Uterus (tissue), 4 donors: ENCODE measurements at places on chromosomes 12 and 14. TPM values are rescaled to one million over a fixed set of nuclear protein-coding genes. Genes with fewer than 3 reads are reported as not detected.
A peak's percentile ranks its signal among the peaks of the same experiment; 100 is the strongest.

DNA sequence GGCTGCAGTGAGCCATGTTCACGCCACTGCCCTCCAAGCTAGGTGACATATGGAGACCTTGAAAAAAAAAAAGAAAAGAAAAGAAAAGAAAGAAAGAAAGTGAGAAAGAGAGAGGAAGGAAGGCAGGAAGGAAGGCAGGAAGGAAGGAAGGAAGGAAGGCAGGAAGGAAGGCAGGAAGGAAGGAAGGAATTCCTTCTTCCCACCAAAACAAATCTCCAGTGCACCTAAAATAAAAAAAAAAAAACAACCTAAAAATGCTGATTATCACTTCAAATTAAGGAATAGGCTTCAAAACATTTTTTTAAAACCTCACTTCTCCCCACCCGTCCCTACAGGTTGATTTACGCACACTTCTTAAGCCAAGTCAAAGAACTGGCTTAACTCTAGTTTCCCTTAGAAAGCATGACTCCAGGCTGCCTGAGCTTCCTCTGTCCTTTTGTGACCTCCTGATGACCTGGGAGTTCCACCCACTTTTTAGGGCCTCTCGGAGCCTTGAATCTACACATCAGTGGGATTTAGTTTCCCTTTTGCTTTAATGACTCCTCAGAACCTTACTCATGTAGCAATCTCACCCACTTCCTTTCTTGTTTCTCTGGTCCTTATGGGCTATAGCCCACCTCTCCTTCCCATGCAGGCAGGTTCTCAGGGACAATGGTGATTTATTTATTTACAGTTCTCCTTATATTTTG, 18.6 kb downstream of the DUSP6 start:
- H3K4me1 ChIP-seq = no peaks in the 10 kb centered on the region
- no peak overlapping the region for H3K27ac ChIP-seq
- no peaks in the 10 kb centered on the region for H3K27me3 ChIP-seq
- DNase-seq = no peak
- no peaks in the 10 kb centered on the region for H3K36me3 ChIP-seq

DNA sequence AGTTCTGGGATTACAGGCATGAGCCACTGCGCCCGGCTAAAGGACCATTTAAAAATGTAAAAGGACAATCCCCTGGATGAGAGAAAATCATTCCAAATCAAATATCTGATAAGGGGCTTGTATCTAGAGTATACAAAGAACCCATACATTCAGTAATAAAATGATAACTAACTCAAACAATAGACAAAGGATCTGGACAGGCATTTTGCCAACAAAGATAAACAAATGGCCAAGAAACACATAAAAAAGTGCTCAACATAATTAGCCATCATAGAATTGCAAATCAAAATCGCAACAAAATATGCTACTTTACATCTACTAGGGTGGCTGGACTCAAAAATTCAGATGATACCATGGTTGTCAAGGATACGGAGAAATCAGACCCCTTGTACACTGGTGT, 8.5 kb upstream of the BICD1 start:
- H3K4me3 ChIP-seq = no peak overlapping the region
- DNase-seq = no peak
- H3K27ac ChIP-seq = no peak overlapping the region
- no peaks in the 10 kb centered on the region for H3K36me3 ChIP-seq

- H3K4me3 ChIP-seq = no peak overlapping the region
- H3K36me3 ChIP-seq = no peaks in the 10 kb centered on the region
- H3K4me1 ChIP-seq = peaks cover 7% of the 10 kb centered on the region
- H3K27me3 ChIP-seq = no peaks in the 10 kb centered on the region
- peak overlapping the region; percentile 61 for H3K27ac ChIP-seq
Measured at GRCh38 chr12:108832730-108833354, 24.5 kb downstream of the SSH1 start.

DNA sequence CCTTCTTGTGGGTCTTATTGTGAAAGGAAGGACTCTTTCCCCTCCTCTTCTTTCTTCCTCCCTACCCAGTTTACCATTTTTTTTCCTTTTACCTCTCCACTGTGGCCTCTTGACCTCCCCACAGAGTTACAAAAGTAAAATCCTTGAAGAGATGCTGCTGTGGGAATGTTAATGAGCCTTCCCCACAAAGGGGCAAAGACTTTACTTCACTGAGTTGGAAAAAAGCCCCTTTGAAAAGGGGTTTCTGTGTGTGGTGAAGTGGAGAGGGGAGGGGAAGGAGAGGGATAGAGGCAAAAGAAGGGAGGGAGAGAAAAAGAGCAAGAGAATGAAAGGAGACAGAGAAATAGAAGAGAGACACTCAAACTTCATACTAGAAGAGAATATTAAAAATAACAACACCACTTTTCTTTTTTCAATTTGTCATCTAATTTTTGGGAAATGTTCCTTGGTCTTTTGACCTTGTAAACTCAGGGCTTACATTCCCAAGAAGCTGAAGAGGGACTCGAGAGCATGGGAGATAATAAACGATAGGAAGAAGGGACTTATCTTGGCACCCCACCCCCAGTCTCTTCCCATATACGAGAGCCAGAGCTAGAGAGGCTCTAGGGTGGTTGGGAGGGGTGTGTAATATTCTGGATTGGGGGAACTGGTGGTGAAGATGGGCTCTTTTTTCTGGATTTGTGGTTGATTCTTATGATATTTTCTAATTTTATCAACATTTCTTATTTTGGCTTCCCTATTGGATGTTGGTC, 13.2 kb upstream of the SALL2 start:
- no peaks in the 10 kb centered on the region for H3K4me1 ChIP-seq
- no peak for DNase-seq

- no peaks in the 10 kb centered on the region for H3K27me3 ChIP-seq
- no peak overlapping the region for H3K27ac ChIP-seq
- H3K4me1 ChIP-seq = no peaks in the 10 kb centered on the region
- DNase-seq = no peak
- H3K36me3 ChIP-seq = no peaks in the 10 kb centered on the region
Measured at GRCh38 chr14:104546591-104547309, 32.8 kb upstream of the C14orf180 start.

- H3K4me3 ChIP-seq = no peak overlapping the region
- no peaks in the 10 kb centered on the region for H3K27me3 ChIP-seq
- no peak for DNase-seq
- H3K27ac ChIP-seq = no peak overlapping the region
- H3K4me1 ChIP-seq = peaks cover 12% of the 10 kb centered on the region
Measured at GRCh38 chr12:120118321-120119061, 1.9 kb upstream of the RAB35 start.

- no peaks in the 10 kb centered on the region for H3K27me3 ChIP-seq
- H3K4me1 ChIP-seq = no peaks in the 10 kb centered on the region
- no peak overlapping the region for H3K27ac ChIP-seq
- no peaks in the 10 kb centered on the region for H3K36me3 ChIP-seq
Measured at GRCh38 chr12:130945786-130946492, 7.8 kb upstream of the ADGRD1 start.

Gene PTPRO
- total RNA-seq = 9.2 TPM

Gene PTPRR
- 5.5 TPM for total RNA-seq

Gene NRXN3
- total RNA-seq = 2.9 TPM

Gene CLEC12A
- total RNA-seq = not detected

Gene PRORP
- 57.1 TPM for total RNA-seq

Gene DEPDC4
- 1.6 TPM for total RNA-seq

Gene SYNDIG1L
- not detected for total RNA-seq

Gene CDK4
- total RNA-seq = 60.0 TPM
